SW 1271 (cell line): ENCODE measurements at places on chromosomes 2 and 18.

- DNase-seq: no peak
These were observed 118.9 kb upstream of the OTOS start for GRCh38 chr2:240259201-240259923.

DNA sequence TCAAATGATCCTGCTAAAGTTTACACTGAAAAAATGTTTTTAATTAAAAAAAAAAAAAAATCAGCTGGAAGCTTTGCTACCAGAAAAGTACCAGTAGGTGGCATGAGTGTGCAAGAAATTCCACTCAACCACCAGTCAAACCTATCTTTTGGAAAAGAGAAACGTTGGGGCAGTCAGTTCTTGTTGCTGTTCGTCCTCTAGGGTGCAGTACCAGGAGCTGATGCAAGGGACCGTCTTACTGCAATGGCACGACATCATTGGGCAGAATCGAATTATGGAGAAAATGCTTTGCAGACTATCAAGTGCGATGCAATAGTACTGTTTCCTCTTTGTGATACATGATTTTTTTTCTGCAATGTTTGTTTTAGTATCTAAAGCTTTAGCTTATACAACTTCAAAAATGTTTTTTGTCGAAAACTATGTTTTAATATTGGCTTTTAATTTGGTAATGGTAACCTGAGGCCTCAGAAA, 18.3 kb downstream of the YPEL5 start:
- peak; percentile 83 for DNase-seq

DNA sequence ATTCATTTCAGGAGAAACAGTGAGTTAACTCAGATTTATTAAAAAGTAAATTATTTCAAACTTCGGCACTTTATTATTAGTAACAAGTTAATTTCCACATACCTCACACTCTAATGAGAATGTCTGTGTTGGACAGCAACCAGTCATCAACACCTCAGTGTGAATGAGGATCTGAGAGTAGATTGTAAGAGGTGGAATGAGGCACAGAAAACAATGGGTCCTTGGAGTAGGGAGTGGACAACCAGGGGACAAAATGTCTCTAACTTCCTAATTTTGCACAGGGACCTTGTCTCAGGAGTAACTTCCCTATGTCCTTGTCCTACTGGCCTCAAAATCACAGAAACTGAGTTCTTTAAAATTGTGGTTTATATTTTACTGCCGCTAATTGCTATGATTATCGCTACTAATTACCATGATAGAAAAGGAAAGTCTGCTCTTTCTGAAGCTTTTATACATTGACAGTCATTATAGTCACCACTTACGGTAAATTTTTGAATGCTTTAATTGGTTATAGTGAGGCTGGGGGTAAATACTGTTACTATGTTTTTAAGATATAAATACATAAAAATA, 82.2 kb upstream of the LRPPRC start:
- DNase-seq: no peak

DNA sequence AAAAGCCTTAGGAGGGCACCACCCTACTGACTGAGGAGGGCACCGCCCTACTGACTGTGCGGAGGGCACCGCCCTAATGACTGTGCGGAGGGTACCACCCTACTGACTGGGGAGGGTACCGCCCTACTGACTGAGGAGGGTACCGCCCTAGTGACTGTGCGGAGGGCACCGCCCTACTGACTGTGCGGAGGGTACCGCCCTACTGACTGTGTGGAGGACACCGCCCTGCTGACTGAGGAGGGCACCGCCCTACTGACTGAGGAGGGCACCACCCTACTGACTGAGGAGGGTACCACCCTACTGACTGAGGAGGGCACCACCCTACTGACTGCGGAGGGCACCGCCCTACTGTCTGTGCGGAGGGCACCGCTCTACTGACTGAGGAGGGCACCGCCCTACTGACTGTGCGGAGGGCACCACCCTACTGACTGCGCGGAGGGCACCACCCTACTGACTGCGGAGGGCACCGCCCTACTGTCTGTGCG, 150.2 kb upstream of the NFATC1 start:
- no peak for DNase-seq

DNA sequence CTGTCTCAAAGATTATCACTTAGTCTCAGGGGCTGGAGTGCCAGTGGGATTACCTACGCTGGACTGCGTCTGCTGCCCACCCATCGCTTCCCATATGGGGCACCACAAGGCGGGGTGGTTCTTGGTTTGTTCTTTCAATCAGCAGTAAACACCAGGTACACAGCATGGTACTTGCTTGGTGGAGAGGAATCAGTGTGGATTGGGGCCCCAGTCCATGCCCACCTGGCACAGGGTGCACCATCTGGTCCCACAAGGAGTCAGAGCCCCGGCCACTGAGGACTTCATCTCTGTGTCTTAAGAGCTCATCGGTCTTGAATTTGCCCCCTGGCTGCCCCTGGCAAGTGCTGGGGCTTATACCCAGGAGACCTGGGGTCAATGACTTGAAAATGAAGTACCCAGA, 96.2 kb downstream of the GLI2 start:
- no peak for DNase-seq

DNA sequence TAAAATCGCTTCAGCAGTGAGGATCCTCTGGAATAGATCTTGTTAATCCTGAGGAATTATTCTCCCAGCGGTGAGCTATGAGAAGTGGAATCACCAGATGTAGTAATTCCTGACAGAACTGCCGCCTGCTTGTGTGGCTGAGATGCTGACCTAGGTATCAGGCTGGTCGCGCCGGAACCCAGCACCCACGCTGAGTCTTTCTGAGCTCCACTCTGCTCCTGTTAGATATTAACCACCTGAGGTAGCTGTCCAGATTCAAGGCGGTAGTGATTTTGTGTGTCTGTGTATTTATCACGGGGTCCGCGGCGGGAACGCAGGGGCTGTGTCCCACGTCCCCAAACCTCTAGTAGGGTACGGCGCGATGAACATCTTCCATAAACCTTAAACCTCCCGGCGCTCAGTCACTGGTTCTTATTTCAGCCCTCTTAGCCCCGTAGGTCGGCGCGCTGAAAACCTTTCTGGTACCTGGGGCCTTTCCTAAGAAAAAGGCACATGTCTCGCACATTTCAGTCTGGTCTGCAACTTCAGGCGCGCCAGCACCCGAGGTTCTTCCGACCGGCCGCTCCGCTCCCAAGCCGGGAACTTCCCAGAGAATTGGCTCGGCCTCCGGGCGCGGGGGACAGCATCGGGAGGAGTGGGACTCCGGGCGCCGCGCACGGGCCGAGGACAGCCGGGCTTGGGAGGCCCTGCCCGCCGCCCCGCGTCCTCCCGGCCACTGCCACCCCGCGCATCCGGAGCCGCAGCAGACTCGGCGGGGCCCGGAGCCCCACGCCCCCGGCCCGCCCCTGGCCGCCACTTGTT, 542 bp upstream of the CNNM3 start:
- DNase-seq: no peak

GRCh38 chr2:204770735-204771134, 225.5 kb downstream of the PARD3B start:
- no peak for DNase-seq
